Activated gamma-delta T cell (primary cell): ENCODE measurements at places on chromosomes 12 and 14.

- DNase-seq: no peak
Observed at GRCh38 chr12:44616402-44616801, 259.7 kb downstream of the NELL2 start.

- DNase-seq: no peak
Observed at GRCh38 chr14:63517354-63517753, 25.8 kb downstream of the PPP2R5E start.

DNA sequence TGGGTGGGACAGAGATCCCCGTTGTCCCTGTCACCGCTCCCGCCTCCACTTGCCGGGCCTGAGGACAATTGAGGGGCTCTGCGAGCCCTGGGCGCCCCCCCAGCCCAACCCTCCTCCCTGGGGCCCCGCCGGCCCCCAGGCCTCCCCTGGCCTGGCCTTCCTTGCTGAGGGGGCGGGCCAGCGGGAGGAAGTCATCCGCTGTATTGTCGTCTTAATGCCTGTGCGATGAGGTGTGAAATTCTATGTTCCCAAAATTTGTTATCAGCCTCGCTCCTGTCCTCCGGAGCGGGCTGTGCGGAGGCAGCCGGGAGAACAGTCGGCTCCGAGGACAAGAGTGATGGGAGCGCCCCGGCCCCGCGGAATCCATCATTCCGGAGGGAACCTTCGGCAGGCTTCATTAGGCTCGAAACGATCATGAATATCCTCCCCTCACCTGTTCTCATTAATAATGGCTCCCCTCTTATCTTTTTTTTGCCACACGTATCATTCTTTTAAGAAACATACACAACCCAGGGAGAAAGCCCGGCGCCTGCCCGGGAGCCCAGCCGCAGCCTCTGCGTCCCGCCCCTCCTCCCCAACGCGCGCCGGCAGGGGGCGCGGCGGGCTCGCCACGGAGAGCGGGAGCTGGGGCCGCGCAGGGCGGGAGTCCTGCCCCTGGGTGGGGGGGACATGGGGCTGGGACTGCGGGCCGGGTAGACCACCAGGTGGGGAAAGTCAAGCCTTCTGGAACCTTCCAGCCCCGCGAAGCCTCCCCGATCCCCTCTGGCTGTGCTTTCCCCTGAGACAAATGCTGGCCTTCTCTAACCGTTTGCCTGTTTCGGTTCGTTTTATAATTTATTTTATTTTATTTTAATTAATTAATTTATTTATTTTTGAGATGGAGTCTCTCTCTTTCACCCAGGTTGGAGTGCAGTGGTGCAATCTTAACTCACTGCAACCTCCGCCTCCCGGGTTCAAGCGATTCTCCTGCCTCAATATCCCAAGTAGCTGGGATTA, 17.1 kb upstream of the DLK1 start:
- no peak for DNase-seq

GRCh38 chr14:55482936-55483605, 42.7 kb upstream of the TBPL2 start:
- no peak for DNase-seq

- DNase-seq: no peak
Observed at GRCh38 chr12:100075598-100075997, 67.1 kb downstream of the BLTP3B start.

DNA sequence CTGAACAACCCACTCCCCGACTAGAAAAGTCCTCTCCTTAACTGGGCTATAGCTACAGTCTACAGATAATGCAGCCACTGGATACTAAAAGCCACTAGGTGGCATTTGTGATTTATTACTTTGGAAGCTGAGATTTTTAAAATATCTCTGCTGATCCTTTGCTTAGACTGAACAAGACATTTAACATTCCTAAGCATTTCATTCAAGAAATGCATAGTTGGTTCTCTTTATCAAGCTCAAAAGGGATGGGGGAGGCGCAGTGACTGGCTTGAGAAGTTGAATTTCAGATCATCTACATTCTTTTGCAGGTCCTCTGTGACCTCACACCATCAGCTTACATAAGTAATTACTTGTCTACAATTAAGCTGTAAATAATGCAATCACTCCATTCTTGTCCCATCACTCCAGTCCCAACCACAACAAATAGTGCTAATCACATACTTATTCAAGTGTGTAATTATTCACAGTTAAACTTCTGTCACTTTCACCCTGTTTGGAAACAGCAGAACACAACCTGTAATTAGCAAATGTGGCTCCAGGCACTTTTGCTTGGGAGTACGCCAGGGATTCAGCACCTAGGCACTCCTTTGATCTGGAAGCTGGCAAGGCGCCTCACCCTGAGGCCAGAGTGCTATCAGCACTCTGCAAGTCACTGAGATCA, 203.6 kb downstream of the NOVA1 start:
- DNase-seq: no peak

GRCh38 chr12:14769466-14769968, 33.8 kb downstream of the WBP11 start:
- DNase-seq: no peak

- no peak for DNase-seq
Observed at GRCh38 chr12:58765076-58765475, 155.2 kb downstream of the LRIG3 start.

GRCh38 chr12:9361879-9362326, 153.7 kb upstream of the PZP start:
- no peak for DNase-seq
